ENCODE measurements at places on chromosomes 11 and 22.
A peak's percentile ranks its signal among the peaks of the same experiment; 100 is the strongest.

DNA sequence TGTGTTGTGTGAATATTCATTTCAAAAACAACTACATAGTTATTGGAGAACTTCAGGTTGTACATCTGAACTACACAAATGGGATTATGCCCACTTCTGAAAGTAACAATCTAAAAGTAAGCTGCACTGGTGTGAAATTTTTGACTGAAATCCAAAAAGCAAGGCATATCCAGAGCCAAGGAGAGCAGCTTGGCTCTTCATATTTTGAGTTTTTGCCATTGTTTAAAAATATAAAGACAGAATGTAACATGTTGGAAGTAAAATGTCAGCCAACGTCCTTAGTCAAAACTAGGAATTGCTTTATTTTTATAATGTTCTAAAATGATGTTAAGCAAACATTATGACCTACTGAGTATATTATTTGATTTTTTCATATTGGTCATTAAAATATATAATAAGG lies 45.8 kb upstream of the NOX4 start:
- DNase-seq: no peak

- DNase-seq: no peak
These were observed 26.1 kb upstream of the SMIM38 start for GRCh38 chr11:69129647-69130046.

GRCh38 chr11:78642979-78643675 lies 68.5 kb upstream of the NARS2 start:
- no peak for DNase-seq

GRCh38 chr11:121300972-121301699 lies 8.6 kb downstream of the SC5D start:
- no peak for DNase-seq

DNA sequence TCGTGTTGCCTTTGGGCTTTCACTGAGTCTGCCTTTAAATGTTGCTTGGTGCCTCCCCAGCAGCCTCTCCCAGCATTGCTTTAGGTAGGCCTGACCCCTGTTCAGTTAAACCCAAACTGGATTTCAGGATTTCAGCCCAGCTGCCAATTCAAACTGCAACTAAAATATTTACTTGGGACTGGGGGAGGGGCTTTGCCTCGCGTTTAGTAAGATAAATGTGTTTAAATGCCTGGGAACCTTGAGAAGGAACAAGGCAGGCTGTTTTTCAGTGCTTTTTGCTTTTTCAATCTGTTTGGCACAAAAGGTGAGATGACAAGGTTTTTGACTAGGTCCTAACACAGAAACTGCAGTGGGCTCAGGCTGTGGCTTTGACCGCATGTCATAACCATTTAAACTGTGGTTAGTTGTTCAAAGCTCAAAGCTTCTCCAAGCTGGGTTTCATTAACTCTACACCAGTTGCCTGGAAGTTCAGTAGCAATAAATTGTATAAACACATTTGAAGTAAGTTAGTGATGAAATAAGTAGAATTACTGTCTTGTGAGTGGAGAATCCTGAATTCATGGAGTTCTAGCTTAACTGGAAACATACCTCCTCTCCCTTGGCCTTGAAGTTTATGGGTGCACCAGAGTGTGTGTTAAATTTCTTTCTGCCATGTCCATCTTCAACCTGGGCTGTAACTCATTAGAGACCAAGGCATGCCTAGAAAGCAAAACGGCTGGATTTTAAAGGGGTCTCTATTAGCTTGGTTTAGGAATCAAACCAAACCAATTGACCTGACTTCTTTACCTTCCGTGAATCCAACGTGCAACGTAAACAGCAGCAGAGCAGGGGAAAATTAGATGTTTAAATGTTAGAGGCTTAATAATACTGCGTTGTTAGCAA lies 3.6 kb downstream of the PKNOX2 start:
- DNase-seq: peak; percentile 73

- DNase-seq: no peak
These were observed 37.2 kb downstream of the GRIK4 start for GRCh38 chr11:120548682-120549209.

DNA sequence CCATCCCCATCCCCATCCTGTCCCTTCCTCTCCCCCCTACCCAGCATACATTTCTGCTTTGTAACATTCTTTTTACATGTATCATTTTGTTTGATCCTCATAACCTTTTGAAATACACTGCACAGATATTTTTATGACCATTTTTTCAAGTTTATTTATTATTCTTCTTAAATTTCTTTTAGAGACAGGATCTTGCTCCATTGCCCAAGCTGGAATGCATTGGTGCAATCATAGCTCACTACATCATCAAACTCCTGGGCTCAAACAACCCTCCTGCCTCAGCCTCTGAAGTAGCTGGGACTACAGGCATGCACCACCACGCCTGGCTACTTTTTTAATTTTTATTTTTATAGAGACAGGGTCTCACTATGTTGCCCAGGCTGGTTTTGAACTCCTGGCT lies 99.4 kb upstream of the AKIP1 start:
- DNase-seq: peak; percentile 61

DNA sequence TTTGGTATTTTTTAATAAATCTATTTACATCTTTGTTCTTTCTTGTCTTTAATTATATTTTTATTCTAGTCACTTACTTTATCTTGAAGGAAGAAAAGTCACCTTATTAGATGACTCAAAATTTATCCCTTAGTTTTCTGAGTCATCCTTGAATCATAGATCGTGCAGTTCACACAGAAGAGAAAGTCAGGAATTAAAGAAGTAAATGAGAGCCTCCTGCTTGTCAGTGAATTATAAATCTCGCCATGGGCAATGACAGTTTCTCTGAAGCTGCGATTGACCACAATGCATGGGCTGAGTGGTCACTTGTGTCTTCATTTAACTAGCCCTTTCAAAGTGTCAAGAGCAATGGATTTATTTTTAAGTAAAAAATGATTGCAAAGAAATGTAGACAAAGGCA lies 91.2 kb downstream of the LUZP2 start:
- DNase-seq: no peak

GRCh38 chr22:46792841-46793261 lies 30.4 kb downstream of the TBC1D22A start:
- DNase-seq: no peak

GRCh38 chr22:30495041-30495784 lies 10.3 kb downstream of the SEC14L4 start:
- DNase-seq: no peak

- DNase-seq: no peak
These were observed 1.1 kb upstream of the CD81 start for GRCh38 chr11:2375964-2376551.

DNA sequence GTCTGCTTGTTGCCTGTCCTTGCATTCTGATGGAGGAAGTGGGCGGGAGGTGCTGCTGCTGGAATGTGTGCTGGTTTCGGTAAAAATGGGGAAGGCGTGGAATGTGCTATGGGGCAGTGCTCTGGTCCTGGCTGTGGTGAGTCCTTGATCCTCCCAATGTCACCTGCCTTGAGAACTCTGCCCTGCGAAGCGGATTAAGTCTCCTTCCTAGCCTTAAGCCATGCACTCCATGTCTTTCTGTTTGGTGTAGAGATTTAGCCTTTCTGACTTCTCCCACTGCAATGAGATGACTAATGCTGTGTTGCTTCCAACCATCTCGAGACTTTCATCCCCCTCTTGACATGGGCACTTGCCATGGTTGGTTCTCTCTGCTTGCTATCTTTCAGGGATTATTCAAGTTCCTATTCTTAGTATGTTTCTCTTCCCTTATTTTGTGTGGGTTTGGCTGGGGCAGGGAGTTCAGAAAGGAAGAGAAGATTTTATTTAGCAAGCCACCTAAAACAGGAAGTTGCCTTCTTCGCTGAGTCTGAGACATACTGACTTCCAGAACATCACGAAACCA lies 687.9 kb downstream of the NTM start:
- peak; percentile 48 for DNase-seq

- no peak for DNase-seq
These were observed 6.1 kb downstream of the C11orf91 start for GRCh38 chr11:33694346-33695050.

- DNase-seq: no peak
These were observed 18.0 kb upstream of the CHST1 start for GRCh38 chr11:45683271-45684058.

DNA sequence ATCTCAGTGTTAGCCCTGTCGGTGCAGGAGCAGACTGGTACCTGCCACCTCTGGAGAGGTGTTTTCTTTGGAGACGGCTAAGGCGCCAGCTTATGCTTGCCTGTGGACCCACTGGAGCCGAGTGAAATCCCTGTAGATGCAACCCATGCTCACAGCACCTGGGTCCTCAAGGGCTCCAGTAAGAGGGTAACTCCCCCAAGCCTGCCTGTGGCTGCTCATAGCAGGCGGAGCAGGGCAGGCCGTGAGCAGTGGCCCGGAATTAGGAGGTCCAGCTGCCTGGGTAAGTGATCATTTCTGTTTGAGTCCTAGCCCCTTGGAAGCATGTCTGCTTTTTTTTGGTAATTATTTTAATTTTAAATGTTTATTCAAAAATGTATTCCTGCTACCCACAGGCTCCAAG lies 43.8 kb downstream of the NAT10 start:
- no peak for DNase-seq

- DNase-seq: no peak
These were observed 113.2 kb downstream of the NECTIN1 start for GRCh38 chr11:119615882-119616196.

- no peak for DNase-seq
These were observed 77.8 kb upstream of the GNAZ start for GRCh38 chr22:22992474-22992873.

- DNase-seq: no peak
These were observed 25.0 kb downstream of the PARVG start for GRCh38 chr22:44205516-44206329.

DNA sequence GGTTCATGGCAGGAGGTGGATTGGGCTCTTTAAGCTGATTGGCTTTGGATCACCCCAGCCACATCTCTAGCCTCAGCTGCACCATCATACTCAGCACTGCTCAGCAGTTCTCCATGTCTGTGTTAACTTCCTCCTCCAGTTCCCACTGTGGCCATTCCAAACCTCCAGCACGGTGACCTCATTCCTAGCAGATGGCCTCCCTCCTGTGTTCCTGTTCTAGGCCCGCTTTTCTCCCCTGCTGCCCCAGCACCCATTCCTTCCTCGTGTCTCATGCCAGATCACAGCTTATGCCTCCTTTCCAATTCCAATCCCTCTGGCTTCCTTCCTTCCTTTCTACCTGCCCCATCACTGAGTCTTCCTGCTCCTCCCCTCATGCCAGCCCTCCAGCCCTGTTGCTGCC lies 96.1 kb downstream of the MICAL2 start:
- no peak for DNase-seq

DNA sequence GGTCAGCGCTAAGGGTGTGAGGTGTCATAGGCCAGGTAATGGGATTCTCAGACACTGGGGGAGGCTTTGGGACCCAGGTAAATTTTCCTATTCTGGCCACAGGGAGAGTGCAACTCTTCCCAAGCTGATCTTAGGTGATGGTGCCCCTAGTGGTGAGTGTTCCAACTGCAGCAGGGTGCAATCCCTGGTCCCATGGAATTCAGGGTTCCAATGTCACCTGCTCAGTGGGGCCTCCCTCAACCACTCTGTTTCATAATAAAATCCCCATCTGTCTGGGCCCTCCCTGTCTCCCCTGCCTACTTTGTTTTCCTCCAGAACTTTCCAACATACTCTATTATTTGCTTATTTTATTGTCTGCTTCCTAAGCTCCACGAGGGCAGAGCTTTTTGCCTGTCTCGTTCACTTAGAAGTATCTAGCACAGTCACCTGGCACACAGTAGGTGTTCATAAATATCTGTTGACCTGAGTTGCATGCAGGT lies 2.9 kb upstream of the SGSM1 start:
- DNase-seq: peak; percentile 49

DNA sequence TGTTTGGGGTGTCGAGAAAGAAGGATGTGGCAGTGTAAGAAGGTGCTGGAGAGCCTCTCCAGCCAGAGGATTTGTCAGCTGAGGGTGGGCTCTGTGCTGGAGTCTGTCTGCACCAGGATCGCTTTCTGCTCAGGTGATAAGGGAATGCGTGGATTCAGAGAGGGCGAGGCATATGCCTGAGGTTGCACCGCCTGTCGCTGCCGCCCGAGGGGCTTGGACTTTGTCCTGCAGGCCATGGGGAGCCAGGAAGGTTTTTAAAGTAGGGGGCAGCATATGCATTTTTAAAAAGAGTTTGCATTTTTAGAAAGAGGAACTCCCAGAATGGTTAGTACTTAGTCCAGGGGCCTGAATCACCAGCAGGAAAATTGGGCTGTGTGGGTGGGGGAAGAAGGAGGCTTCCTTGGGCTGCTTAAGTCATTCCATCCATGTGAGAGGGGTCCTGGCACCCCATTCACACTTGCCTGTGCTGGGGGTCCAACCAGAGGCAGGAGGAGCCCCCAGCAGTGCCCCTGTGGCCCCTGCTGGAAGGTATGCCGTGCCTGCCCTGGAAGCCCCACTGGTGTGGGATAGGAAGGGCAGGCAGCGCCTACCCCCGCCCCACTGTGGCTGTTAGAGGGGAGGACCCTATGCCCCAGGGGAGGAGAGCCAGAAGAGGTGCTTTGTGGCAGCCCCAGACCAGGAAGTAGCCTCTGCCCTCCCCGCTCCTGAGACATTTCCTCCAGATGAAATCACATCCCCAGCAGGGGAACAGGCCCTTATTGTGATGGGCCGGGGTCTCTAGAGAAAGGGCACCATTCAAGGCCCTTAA lies 35.8 kb upstream of the MYRF start:
- no peak for DNase-seq

DNA sequence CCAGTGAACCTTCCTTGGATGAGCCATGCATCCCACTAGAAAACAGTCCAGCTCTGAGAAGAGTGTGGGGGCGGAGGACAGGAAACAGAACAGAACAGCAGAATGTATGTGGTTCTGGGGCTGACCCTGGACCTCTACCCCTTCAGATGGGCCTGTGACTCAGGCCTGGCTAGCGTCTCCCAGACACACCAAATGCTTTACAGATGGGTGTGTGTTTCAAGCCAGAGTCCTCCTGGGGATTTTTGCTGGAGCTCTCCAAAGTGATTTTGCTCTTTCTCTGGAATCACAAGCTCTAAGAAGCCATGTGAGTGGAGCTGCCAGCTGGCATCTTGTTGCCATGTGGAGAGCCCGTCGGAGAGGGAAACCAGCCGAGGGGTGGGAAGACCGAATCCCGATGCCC lies 13.2 kb upstream of the C1QTNF4 start:
- DNase-seq: peak; percentile 99

- peak; percentile 27 for DNase-seq
These were observed 2.2 kb downstream of the BCR start for GRCh38 chr22:23182309-23183060.

- DNase-seq: no peak
These were observed 83.7 kb downstream of the CADM1 start for GRCh38 chr11:115420505-115420904.

DNA sequence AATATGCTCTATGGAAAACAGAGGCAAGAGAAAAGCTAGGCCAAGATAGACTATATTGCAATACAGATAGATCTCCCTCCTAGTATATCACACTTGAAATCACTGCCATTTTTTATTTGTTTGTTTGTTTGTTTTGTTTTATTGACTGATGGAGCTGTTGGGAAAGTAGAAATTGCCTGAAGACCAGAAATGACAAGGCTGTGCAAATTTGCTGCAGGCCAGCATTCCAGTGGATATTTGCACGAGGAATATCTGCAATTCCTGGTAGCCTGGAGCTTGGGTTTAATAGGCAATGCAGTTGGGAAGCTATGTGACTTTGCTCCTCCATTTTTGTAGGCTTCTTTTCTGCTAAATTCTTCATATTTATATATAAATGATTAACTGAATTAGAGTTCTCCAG lies 991.7 kb downstream of the LRRC4C start:
- DNase-seq: no peak

Data from foreskin fibroblast (primary cell).